ENCODE measurements at places on chromosomes 1 and 21.
A peak's percentile ranks its signal among the peaks of the same experiment; 100 is the strongest.

- DNase-seq, result peak; percentile 88
Observed at GRCh38 chr1:201737352-201738060, 91.5 kb upstream of the IPO9 start.

DNA sequence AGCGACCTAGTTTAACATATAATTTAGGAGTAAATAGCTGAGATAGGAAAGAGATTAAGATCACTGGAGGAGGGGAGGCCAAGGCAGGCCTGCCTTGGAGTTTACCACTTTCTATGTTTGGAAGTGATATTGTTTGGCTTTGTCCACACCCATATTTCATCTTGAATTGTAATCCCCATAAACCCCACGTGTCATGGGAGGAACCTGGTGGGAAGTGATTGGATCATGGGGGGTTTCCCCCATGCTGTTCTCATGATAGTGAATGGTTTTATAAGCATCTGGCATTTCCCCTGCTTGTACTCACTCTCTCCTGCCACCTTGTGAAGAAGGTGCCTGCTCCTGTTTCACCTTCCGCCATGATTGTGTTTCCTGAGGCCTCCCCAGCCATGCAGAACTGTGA, 58.3 kb upstream of the ARTN start:
- DNase-seq, result no peak

DNA sequence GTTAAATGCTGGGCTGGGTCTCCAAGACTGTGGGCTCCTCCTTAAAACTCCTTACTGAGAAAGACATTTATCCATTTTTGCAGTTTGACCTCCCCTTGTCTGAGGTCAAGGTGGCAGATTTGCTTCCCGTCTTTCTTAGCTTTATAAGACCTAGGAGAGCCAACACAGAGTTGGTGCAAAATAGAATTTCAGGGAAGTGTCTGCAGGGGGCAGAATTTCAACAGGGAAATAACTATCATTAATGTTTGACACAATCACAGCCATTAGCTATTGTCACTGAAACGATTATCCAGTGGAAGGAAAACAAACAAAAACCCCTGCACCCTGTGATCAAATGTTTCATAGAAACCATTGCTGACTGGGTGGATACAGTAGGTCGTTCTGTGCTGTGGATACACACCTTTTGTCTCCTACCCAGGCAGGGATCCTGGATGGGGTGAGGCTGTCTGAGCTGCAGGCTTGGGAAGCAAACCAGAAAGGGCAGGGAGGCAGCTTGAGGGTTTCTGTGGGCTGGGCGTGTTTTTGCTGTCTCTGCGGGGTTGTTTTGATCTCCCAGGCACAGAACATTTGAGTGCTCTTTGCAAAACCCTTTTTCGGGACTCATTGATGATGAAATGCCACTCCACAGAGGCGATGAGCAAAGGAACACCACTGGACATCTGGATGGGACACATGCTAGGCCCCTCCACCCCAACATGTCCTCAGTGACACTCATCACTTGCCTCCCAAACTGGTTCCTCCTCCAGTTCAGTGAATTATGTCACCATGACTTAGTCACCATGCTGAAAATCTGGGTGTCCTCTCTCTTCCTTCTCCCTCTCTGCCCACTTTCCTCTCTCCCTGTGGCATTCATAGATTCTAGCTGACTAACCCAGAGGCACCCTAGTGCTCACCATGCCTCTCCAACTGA, 94.2 kb upstream of the SERBP1 start:
- no peak for DNase-seq

- no peak for DNase-seq
Observed at GRCh38 chr1:170668209-170669106, 4.5 kb downstream of the PRRX1 start.

DNA sequence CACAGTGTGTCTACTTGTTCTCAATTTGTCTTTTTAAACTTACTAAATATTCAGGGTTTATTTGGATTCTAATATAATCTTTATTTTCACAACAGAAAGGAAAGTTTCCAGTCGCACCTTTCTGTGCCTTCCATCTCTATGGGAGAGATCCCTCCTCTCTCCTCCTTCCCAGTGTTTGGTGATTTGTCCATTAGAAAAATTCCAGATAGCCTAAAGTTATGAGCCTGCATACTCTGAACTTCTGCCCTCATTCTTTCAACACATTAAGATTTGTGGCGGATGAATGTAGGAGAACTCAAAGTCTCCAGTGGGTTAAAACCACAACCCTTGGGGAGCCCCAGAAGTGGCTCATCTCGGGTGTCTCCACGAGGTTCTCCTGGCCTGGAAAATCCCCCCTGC, 3.6 kb downstream of the NHLH2 start:
- DNase-seq, result no peak

DNA sequence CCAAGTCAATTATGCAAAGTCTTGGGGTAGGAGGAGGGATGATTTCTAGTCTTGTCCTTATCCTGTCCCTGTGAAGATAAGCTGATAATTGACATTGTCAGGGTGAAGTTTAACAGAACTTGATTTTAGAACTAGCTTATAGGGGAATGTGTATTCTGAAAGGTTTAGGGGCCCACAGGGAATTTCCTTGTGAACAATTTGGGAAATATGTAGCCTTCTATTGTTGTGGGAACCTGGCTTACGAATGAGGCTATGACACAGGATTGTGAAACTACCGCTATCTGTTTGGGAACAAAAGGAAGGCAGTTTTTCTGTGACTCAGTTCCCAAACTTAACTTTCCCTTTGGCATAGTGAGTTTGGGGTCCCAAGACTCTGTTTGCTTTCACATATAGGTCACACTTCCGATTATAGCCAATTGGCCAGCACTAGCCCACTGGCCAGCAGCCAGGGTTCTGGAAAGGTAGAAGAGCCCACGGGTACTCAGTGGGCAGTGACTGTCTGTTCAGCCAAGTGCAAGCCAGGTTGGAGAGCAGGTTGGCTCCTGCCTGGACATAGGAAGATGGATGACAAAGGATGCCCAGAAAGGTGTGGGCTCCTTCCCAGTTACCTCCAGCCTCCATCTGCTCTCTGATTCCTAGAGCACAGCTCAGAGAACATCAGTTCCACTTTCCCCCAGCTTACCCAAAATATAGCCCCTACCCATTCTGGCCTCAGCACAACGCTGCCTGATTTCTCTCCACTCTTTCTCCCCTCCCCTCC, 35.5 kb downstream of the H3-3A start:
- DNase-seq, result no peak

DNA sequence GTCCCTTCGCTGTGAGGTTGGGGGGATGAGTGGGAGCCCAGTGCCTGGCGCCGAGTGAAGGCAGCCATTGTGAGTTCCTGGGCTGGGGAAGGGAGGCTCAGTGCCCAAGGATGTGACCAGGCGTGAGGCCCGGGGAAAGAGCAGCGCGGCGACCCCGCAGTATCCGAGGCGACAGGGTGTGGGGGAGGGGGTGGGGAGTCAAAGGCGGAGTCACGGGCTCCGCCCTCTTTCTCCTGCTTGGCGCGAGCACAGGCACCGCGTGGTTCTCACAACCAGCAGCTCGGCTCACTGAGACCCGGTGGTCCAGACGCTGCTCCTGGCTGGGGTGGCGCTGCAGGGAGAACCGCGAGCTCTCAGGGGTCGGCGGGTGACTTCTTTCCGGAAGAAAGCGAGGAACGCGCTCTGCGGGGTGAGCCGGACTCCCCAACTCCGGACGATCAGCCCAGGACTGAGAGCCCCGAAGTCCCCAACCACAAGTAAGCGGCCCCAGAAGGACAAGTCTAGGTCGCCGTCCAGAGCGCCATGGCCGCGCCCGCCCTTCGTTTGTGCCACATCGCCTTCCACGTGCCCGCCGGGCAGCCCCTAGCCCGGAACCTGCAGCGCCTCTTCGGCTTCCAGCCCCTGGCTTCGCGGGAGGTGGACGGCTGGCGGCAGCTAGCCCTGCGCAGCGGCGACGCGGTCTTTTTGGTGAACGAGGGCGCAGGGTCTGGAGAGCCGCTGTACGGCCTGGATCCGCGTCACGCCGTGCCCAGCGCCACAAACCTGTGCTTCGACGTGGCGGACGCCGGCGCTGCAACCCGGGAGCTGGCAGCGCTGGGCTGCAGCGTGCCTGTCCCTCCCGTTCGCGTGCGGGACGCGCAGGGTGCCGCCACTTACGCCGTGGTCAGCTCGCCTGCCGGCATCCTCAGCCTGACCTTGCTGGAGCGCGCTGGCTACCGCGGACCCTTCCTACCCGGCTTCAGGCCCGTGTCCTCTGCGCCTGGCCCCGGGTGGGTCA, at the start of gene HPDL:
Gene HPDL, plus strand, starts transcription at position 269 of the 997 bp plus-strand sequence. Its CDS starts 254 bp downstream, at position 523.
- DNase-seq, result peak; percentile 81

DNA sequence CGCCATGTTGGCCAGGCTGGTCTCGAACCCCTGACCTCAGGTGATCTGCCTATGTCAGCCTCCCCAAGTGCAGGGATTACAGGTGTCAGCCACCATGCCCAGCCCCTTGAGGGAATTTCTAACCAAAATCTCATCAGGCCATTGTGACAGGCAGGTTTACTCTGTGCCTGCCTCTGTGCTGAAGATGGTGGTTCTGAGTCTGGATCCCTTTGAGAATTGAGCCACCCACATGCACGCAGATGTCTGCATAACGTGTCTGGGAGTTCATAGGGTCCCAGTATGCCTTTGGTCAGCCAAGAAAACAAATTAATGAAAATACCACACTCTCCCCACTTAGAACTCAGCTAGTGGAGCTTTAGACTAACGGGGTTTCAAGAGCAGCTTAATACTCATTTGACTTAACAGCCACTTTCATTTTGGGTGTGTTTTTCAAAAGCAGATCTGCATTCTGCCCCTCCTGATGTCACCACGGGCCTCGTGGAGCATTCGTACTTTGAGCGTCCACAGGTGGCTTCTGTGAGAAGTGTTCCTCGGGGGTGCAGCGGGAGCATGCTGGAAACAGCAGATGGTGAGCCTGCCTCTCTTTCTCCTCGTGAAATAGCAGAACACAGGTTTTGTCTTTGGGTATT, 45.3 kb downstream of the DIP2A start:
- DNase-seq, result no peak

GRCh38 chr1:109777980-109778625, 14.4 kb upstream of the EPS8L3 start:
- DNase-seq, result no peak

DNA sequence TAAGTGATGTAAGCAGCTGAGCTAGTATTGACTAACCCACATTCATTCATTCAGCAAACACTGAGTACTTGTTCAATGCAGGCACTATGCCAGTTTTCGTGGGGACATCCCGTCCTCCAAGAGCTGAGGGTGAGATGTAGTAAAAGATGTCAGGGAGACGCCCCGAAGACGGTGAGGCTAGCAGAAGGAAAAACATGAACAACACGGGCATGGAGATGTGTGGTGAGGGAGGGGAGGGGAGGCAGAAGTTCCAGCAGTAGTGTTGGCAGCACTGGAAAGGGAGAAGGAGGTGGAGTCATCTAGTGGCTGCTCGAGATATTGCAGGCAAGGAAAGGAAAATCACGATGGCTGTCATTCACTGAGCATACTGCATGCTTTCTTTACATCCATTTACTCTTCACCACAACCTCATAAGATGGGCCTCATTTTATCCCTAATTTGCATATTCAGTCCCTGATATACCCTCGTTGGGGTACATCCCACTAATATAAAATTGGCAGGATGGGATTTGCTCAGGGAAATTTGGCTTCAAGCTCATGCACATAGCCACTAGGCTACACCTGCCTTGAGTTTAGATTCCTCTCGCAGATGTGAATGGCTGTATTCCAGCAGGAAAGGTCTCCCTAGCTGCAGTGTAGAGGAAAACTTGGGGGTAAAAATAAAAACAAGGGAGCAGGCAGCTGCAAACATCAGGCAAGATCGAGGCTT, 14.5 kb downstream of the PDZK1IP1 start:
- DNase-seq, result peak; percentile 44

DNA sequence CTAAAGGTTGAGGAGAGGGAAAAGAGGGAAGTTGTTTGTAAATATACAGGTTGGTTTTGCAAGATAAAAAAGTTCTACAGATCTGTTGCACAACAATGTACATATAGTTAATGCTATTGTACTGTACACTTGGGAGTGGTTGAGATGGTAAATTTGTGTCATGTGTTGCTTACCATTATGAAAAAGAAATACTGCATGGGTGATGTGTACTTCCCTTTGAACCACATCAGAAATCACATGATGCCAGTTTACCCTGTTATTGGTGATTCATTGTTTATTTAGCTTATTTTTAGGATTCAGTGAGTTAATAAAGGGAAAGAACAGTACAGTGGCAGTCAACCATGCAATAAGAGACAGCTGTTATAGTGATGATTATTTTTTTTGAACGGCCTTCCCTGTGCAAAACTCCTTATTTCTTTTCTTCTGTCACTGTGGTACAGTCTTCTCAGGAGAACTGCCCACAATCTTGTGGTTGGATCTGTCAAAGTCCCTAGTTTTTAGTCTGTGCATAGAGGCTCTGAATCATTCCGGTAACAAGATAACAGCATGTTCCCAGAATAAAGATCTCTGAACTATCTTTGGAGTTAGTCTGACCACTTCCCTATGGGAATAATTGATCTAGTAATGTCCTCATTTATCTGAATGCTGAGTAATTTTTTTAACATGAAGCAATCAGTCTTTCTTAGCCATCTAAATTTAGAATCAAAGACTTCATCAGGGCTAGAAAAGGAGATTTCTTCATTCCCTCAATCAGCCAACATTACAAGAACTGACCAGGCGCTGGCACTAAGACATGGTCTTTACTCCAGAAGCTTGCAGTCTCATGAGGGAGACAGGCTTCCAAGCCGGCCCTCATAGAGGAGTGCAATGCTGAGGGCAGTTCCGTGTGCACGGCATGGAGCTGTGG, 84.2 kb downstream of the SH3GLB1 start:
- no peak for DNase-seq

- no peak for DNase-seq
Observed at GRCh38 chr1:36625253-36625934, 142.7 kb upstream of the CSF3R start.

- no peak for DNase-seq
Observed at GRCh38 chr1:220682901-220683576, 7.1 kb upstream of the C1orf115 start.

- DNase-seq, result no peak
Observed at GRCh38 chr1:51569284-51570062, 47.4 kb upstream of the OSBPL9 start.

GRCh38 chr1:106608841-106609240, 447.6 kb upstream of the PRMT6 start:
- DNase-seq, result no peak

DNA sequence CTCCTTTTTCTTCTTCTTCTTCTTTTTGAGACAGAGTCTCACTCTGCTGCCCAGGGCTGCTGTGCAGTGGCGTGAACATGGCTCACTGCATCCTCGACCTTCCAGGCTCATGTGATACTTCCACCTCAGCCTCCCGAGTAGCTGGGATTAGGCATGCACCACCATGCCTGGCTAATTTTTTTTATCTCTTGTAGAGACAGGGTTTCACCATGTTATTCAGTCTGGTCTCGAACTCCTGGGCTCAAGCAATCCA, 13.0 kb upstream of the PADI1 start:
- DNase-seq, result no peak

- no peak for DNase-seq
Observed at GRCh38 chr1:157315544-157315943, 177.3 kb upstream of the ETV3 start.

DNA sequence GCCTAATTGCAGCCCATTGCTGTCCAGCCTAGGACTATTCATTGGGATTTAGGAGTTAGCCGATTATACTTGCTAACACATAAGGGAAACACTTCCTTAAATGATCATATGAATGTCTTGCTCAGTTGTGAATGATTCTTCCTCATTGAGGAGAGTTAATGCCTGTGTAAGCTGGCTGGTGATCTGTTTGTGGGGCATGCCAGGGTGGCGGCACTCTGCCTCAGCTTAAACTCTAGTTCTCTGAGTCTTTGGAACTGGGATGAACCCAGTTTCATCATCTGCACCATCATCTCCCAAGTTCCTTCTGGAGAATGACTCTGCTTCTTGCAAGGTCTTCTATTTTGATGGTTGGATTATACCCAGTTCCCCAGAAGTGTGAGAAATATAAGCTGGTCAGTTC, 23.9 kb upstream of the SLAMF6 start:
- no peak for DNase-seq

- no peak for DNase-seq
Observed at GRCh38 chr1:151211972-151212705, 13.8 kb downstream of the PIP5K1A start.

- DNase-seq, result no peak
Observed at GRCh38 chr1:228043281-228043848, 36.6 kb downstream of the WNT3A start.
